ENCODE measurements at places on chromosomes 3 and 15. TPM values are rescaled to one million over a fixed set of nuclear protein-coding genes. Genes with fewer than 3 reads are reported as not detected.

The PPP1R14D gene
- not detected for total RNA-seq

DNA sequence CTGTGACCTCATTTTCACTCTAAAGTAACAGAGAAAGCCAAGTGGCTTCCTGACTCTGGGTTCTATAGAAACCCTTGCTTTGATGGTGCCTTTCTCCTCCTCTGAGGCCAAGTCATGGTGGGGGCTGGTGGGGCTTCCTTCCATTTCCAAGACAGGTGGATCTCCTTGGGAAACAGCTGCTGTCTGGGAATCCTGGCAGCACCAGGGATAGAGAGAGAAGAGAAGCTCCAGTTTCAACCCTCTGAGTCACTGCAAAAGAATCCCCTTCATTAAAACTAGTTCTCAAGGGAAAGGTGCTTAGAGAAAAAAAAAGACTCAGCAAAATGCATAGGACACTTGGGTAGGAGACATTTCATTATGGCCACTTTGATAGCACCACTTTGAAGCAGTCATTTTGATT, 614.4 kb downstream of the FHIT start:
- H3K4me3 ChIP-seq = no peak overlapping the region
- peak; percentile 54 for DNase-seq
- H3K4me1 ChIP-seq = no peaks in the 10 kb centered on the region
- H3K27ac ChIP-seq = no peak overlapping the region

DNA sequence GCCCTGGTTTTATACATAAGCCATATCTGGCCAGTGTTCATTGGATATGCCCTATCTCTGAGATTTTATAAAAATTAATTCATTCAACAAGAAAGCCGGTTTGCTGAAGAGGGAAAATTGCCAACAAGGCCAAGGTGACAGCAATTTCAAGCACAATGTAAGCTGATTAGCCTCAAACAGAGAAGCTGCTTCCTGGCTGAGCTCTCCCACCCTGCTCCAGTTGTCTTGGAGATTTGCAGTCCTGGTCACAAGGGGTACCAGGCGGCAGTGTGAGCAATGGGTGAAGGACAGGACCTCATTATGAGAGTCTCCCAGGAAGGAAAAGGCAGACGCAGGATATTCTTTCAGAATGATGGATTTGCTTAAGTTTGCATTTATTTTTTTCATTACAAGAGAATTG, 5.4 kb upstream of the THSD4 start:
- peaks cover 12% of the 10 kb centered on the region for H3K4me1 ChIP-seq
- H3K4me3 ChIP-seq = no peak overlapping the region
- no peak for DNase-seq
- no peaks in the 10 kb centered on the region for H3K36me3 ChIP-seq
- no peak overlapping the region for H3K27ac ChIP-seq
- H3K27me3 ChIP-seq = no peaks in the 10 kb centered on the region

DNA sequence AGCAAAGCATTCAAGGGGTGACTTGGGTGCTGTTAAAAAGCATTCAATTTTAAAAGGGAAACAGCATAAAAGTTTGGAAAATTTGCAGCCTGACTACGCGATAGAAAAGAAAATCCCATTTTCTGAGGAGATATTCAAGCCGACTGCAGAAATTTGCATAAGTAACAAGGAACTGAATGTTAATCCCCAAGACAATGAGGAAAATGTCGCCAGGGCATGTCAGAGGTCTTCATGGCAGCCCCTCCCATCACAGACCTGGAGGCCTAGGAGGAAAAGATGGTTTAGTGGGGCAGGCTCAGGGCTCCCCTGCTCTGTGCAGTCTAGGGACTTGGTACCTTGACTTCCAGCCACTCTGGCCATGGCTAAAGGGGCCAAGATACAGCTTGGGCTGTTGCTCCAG, 93.1 kb downstream of the ISL2 start:
- no peak overlapping the region for H3K4me3 ChIP-seq
- H3K4me1 ChIP-seq = peaks cover 11% of the 10 kb centered on the region
- H3K27ac ChIP-seq = no peak overlapping the region
- DNase-seq = no peak

The ATP13A5 gene
- total RNA-seq = not detected

The P4HTM gene
- total RNA-seq = 63.7 TPM

The HIGD2B gene
- not detected for total RNA-seq

DNA sequence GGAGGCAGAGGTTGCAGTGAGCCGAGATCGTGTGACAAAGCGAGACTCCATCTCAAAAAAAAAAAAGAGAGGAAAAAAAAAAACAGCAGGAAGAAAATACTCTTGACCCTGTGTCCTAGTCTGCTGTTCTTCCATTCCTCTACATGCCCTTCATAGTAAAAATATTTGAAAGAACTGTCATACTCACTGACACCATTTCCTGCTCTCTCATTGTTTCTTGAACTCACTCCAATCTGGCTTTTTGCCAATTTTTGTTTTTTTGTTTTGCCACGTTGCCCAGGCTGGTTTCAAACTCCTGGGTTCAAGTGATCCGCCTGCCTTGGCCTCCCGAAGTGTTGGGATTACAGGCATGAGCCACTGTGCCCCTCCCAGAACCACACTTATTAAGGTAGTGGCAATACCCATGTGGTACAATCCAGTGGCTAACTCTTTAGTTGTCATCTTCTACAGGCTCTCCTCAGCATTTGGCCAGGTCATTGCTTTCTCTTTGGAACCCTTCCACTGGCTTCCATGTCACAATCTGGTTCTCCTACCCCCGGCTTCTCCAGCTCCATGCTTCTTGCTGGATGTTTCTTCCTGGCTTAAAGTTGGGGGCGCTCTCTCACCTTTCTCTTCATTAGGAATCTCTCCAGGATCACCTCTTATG, 238.2 kb upstream of the C2CD4B start:
- no peaks in the 10 kb centered on the region for H3K4me1 ChIP-seq
- H3K4me3 ChIP-seq = no peak overlapping the region
- H3K27ac ChIP-seq = no peak overlapping the region
- DNase-seq = no peak
- H3K27me3 ChIP-seq = no peaks in the 10 kb centered on the region
- H3K36me3 ChIP-seq = no peaks in the 10 kb centered on the region

GRCh38 chr3:33883538-33883950, 85.1 kb downstream of the PDCD6IP start:
- H3K27ac ChIP-seq = no peak overlapping the region
- peak; percentile 72 for DNase-seq
- peaks cover 8% of the 10 kb centered on the region for H3K4me1 ChIP-seq
- H3K4me3 ChIP-seq = peak overlapping the region; percentile 51

The ANKUB1 gene
- total RNA-seq = not detected

DNA sequence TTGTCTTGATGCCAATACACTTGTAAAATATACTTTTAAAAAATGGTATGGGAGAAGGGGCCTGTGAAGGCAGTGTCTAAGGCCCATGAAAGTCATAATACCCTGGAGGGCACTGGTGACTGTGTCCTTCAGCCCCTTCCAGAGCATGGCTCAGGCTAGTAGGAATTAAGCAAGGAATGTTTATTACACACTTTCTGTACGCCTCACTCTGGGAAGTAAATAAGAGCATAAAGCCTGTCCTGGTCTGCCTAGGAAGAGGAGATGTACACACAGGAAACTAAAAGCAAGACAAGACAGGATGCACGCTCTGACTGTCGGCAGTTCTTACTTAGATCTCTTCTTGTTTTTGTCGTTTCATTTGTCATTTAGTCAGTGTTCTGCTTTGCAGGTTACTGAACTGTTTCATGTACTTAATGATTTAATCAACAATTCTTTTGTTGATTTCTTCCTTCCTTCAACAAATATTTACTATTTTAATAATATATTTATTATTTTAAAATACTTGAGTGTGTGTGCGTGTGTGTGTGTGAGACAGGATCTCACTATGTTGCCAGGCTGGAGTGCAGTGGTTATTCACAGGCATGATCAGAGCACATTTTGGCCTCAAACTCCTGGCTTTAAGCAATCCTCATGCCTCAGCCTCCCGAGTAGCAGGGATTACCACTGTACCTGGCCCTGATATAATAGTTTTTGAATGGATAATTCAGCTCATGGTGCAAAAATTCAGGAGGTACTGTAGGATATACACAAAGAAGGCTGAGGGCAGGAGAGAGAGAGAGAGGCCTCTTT, 9.0 kb upstream of the SMAD6 start:
- no peaks in the 10 kb centered on the region for H3K4me1 ChIP-seq
- no peak overlapping the region for H3K27ac ChIP-seq
- H3K4me3 ChIP-seq = no peak overlapping the region
- DNase-seq = no peak

The IMPG2 gene
- 0.85 TPM for total RNA-seq

DNA sequence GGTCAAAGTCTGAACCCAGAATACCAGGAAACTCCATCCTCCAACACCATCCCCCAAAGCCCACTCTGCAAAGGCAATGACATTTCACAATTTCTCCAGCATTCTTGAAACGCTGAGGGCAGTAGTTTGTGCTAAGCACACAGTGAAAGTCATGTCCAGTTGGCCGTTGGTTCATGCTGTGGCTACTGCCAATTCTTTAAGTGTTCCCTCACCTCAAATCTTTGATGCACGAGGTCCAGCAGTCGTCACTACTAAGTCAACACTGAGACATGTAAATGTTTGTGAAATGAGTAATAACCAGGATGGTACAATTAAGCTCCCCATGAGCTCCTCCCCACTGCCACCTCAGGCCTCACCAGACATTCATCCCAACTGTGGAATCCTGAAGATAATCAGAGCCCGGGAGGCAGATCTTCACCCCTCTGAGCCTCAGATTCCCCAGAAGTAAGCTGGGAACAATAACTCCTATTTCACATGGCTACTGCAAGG, 7.0 kb downstream of the SUCLG2 start:
- DNase-seq = no peak
- no peak overlapping the region for H3K27ac ChIP-seq
- H3K4me1 ChIP-seq = no peaks in the 10 kb centered on the region
- no peak overlapping the region for H3K4me3 ChIP-seq

DNA sequence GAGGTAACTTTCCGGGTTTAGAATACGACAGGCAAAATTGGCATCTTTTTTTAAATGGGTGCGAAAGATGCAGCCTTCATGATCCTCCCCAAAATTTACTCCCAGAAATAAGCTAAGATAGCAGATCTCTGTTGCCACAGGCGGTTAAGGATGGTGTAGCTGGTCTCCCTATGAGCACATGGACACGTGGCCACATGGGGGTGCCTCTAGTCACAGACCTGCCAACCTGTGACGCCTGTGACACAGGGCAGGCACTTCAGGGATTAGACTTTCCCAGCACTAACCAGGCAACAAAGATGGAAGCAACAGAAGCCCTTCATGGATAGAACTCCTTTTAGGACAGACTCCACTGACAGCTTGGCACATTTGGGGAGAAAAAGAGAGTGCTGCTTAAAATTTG, 320.3 kb downstream of the THSD4 start:
- H3K4me1 ChIP-seq = peaks cover under 1% of the 10 kb centered on the region
- H3K36me3 ChIP-seq = no peaks in the 10 kb centered on the region
- H3K4me3 ChIP-seq = no peak overlapping the region
- no peak for DNase-seq
- no peaks in the 10 kb centered on the region for H3K27me3 ChIP-seq

GRCh38 chr3:97736928-97737327, 27.6 kb upstream of the ARL6 start:
- H3K27ac ChIP-seq = no peak overlapping the region
- H3K36me3 ChIP-seq = no peaks in the 10 kb centered on the region
- no peak for DNase-seq
- no peaks in the 10 kb centered on the region for H3K4me1 ChIP-seq
- no peak overlapping the region for H3K4me3 ChIP-seq

DNA sequence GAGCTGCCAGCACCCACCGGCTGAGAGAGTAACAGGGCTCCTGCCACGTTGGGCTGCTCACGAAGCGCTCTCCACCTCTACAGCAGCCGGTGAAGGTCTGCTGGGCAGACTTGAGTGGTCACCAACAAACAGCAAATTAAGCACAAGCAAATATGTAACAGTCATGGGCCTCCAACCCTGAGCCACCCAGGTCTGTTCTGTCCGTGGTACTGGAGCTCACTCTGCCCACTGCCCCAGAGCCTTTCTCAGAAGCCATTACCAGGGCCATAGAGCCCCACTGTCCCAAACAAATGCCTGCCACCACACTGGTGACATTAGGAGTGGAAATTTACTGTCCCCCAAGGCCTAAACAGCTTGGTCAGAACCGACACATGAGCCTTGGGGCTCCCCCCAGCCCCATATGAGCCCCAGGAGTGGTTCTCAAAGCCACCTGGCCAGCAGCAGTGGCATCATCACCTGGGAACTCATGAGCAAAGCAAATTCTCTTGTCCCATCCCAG, 56.6 kb downstream of the LRIG1 start:
- no peak overlapping the region for H3K27ac ChIP-seq
- H3K27me3 ChIP-seq = no peaks in the 10 kb centered on the region
- DNase-seq = no peak
- peaks cover 3% of the 10 kb centered on the region for H3K4me1 ChIP-seq
- H3K4me3 ChIP-seq = no peak overlapping the region
- H3K36me3 ChIP-seq = no peaks in the 10 kb centered on the region

The FBN1 gene
- total RNA-seq = 30.8 TPM

- H3K27me3 ChIP-seq = no peaks in the 10 kb centered on the region
- no peaks in the 10 kb centered on the region for H3K36me3 ChIP-seq
- no peak overlapping the region for H3K27ac ChIP-seq
- peaks cover 6% of the 10 kb centered on the region for H3K4me1 ChIP-seq
Observed at GRCh38 chr3:152255290-152255689, 13.4 kb upstream of the MBNL1 start.

GRCh38 chr15:38941399-38941953, 376.9 kb upstream of the RASGRP1 start:
- H3K4me1 ChIP-seq = peaks cover 13% of the 10 kb centered on the region
- H3K36me3 ChIP-seq = no peaks in the 10 kb centered on the region

GRCh38 chr15:52486003-52486996, 42.4 kb downstream of the MYO5A start:
- no peak overlapping the region for H3K27ac ChIP-seq
- H3K4me3 ChIP-seq = no peak overlapping the region
- H3K27me3 ChIP-seq = no peaks in the 10 kb centered on the region
- no peaks in the 10 kb centered on the region for H3K36me3 ChIP-seq
- peaks cover 6% of the 10 kb centered on the region for H3K4me1 ChIP-seq

The UBXN7 gene
- 46.9 TPM for total RNA-seq

The CGNL1 gene
- total RNA-seq = 81.5 TPM

DNA sequence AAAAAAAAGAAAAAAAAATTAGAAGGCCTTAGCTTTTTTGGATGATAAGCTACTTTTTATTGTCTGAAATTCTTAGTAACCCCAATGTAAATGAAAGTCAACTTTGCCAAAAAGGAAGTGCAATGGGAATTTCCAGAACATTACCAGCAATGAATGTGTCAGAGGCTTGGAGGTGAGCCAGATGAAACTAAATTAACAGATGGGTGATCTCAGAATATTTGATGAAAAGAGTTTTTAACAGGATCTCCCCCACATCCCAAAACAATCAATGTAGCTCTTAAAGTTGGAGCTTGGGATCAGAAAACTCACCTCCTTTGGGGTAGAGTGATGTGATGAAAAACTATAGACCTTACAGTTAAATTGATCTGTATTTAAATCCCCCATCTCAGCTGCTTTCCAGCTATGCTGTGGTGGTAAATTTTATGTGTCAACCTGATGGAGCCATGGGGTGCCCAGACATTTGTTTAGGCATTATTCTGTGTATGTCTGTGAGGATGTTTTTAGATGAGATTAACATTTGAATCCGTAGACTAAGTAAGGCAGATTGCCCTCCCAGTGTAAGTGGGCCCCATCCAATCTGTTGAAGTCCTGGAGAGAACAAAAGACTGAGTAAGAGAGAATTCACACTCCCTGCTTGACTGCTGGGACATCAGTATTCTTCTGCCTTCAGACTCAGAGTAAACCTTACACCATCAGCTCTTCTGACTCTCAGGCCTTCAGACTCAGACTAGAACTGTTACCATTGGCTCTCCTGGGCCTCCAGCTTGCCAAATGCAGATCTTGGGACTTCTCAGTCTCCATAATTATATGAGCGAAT, 84.3 kb upstream of the TNFSF10 start:
- no peaks in the 10 kb centered on the region for H3K27me3 ChIP-seq
- no peak overlapping the region for H3K27ac ChIP-seq
- no peak for DNase-seq
- H3K36me3 ChIP-seq = no peaks in the 10 kb centered on the region
- no peak overlapping the region for H3K4me3 ChIP-seq

The SCAANT1 gene
- total RNA-seq = not detected
